ENCODE measurements at places on chromosomes 5 and 9. TPM values are rescaled to one million over a fixed set of nuclear protein-coding genes. Genes with fewer than 3 reads are reported as not detected.
A peak's percentile ranks its signal among the peaks of the same experiment; 100 is the strongest.

WDR38 gene
- not detected for total RNA-seq

DNA sequence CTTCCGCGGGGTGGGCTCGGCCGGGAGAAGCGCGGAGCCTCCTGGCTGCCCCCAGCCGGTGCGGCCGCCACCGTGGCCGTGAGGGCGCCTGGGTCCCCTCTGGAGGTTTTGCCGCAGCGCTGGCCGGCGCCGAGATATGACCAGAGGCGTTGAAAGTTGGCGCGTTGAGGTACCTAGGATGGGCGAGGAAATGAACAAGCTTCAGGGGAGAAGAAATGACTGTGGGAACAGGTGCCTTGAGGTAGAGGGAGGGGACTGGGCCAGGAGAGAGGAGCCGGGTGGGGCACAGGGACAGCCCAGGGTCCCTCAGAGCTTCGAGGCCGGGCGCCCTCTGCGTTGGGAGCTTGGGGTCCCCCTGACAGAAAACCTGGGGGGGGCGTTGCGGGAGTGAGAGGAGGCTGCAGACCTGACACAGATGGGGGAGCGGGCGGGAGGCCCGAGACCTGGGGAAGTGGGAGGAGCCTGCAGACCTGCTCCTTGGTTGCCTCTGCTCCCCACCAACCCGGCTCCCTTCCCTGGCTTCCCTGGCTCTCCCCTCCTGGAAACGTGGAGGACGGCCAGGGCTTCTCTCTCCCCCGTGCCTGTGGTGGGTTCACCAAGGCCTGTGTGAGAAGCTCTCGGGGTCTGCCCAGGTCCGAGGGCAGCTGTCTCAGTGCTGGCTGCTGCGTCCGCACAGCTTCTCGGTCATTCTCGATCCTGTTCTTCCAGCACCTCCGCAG, 14.2 kb downstream of the RABL6 start:
- peak overlapping the region; percentile 67 for H3K4me3 ChIP-seq
- no peak overlapping the region for H3K27ac ChIP-seq
- no peaks in the 10 kb centered on the region for H3K27me3 ChIP-seq
- no peak for DNase-seq

- H3K36me3 ChIP-seq, result no peaks in the 10 kb centered on the region
- H3K4me1 ChIP-seq, result no peaks in the 10 kb centered on the region
- no peaks in the 10 kb centered on the region for H3K27me3 ChIP-seq
- H3K4me3 ChIP-seq, result no peak overlapping the region
- no peak overlapping the region for H3K27ac ChIP-seq
Measured at GRCh38 chr5:35087991-35088390, 40.2 kb upstream of the AGXT2 start.

DNA sequence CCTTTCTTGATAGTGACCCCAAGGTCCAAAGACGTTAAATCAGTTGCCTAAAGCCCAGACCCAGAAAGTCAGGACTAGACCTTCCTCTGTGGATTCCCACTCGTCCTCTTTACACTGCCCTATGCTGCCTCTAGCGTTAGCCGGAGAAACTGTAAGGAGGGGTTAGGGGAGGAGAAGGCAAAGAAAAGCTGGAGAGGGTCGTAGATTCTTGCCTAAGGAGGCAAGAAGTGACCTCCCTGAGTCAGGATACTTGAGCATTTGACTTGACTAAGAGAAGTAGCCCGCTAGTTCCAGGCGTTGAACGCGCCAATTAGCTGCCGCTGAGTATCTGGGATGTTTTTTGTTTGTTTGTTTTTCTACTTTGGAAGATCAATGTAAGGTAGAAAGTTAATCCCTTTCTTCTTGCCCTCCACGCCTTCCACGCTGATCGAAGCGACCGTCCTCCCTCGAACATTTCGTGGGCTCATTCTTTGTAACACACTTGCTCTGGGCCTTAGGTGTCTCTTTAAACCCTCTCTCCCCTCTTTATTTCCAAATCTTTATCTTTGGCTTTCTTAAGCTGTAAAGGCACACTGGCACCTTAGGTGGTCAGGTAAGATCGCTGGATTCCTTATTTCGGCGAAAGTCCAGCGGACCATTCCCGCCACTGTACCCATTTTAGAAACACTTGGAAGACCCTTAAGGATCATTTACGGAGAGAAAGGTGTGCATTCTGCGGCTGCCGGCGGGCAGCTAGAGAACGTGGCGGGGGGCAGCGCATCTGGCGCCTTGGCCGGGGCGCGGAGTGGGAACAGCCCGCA, 5.1 kb upstream of the RGMB start:
- H3K27ac ChIP-seq, result peak overlapping the region; percentile 8
- peak; percentile 89 for DNase-seq
- H3K36me3 ChIP-seq, result no peaks in the 10 kb centered on the region
- H3K4me3 ChIP-seq, result peak overlapping the region; percentile 94
- H3K27me3 ChIP-seq, result peaks cover 8% of the 10 kb centered on the region
- no peaks in the 10 kb centered on the region for H3K4me1 ChIP-seq

DNA sequence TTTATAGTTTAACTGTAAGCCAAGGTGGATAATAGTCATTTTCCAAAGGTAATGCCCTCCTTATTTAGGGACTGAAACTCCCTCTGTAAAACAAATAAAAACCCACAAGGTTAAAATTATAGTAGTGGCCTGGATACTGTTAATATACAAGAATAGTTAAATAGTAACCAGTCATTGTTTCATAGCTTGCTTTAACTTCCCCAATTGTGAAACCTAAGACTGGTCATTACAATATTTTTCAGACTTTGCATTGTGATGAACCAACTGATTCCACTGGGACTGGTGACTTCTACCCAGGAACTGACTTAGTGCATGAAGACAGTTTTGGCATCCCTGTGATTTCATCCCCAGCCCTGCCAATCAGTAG, 162.6 kb downstream of the SMC2 start:
- H3K36me3 ChIP-seq, result peaks cover 38% of the 10 kb centered on the region
- DNase-seq, result no peak
- H3K27me3 ChIP-seq, result no peaks in the 10 kb centered on the region

DNA sequence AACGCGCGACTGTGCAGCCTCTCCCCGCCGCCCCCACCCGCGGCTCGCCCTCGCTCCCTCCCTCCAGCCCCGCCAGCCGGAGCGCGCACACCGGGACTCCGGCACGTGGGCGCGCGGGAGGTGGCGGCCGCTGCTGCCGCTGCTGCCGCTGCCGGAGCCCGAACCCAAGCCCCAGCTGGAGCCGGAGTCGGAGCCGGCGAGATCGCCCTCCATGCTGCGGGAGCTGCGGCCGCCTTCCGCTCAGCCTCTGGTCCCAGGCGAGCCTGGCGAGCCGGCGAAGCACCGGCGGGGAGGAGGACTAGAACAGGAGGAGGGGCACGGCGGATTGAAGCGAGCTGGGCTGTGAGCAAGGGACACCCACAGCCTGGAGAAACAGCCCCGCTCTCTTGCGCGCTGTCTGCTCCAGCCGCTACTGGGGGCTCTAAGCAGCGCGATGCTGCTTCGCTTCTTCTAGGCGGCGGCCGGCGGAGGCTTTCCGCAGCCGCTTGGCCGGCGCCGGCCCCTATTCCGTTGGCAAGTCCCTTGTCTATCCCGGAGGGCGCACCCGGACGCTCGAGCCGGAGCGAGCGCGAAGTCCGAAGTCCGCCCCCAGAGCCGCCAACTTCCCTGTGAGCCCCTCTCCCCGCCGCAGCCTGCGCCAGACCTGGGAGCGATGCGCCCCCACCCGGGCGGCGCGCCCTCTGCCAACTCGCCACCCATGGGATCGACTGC, 598.7 kb upstream of the SGCD start:
- H3K4me3 ChIP-seq, result peak overlapping the region; percentile 86
- H3K36me3 ChIP-seq, result no peaks in the 10 kb centered on the region
- H3K27ac ChIP-seq, result no peak overlapping the region
- no peaks in the 10 kb centered on the region for H3K4me1 ChIP-seq

SLC46A2 gene
- total RNA-seq, result not detected

DNA sequence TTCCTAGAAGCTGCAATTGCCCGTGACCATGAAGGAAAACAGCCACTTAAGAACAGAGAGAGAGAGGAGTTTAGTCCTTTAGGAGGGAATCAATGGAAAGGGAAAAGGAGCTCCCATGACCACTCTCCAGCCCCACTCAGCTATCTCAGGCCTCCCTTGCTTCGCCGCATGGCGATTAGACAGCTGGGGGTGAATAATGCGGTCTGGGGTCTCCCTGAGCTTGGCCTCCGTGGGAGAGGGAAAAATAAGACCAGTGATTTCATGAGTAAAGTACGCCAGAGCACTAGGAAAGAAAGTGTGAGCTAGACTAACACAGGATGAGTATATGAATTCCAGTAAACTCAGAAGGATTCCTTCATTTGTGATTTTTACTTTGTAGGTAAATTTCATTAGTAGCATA, 180.3 kb downstream of the TRIO start:
- H3K36me3 ChIP-seq, result peaks cover 29% of the 10 kb centered on the region
- H3K4me1 ChIP-seq, result peaks cover 2% of the 10 kb centered on the region
- no peak for DNase-seq
- no peak overlapping the region for H3K27ac ChIP-seq

NR4A3 gene
- 0.24 TPM for total RNA-seq

- peaks cover 3% of the 10 kb centered on the region for H3K4me1 ChIP-seq
- no peak overlapping the region for H3K27ac ChIP-seq
- no peak overlapping the region for H3K4me3 ChIP-seq
- no peaks in the 10 kb centered on the region for H3K27me3 ChIP-seq
Measured at GRCh38 chr9:127751269-127752054, 16.4 kb upstream of the TOR2A start.

CDKN2AIPNL gene
- total RNA-seq, result 60.3 TPM

COL27A1 gene
- 17.5 TPM for total RNA-seq

SVEP1 gene
- total RNA-seq, result 0.24 TPM

PCDHA13 gene
- total RNA-seq, result 1.0 TPM

- no peaks in the 10 kb centered on the region for H3K36me3 ChIP-seq
- H3K4me1 ChIP-seq, result no peaks in the 10 kb centered on the region
- no peak for DNase-seq
Measured at GRCh38 chr9:127858041-127858512, 3.6 kb upstream of the ENG start.

- no peak overlapping the region for H3K27ac ChIP-seq
- no peak overlapping the region for H3K4me3 ChIP-seq
- peaks cover 5% of the 10 kb centered on the region for H3K36me3 ChIP-seq
- no peak for DNase-seq
- no peaks in the 10 kb centered on the region for H3K27me3 ChIP-seq
Measured at GRCh38 chr9:5263351-5264218, 32.4 kb downstream of the INSL4 start.

TMEM232 gene
- total RNA-seq, result 1.8 TPM
